Left lung (tissue), 14 donors: ENCODE measurements at places on chromosomes 16 and 17. TPM values are rescaled to one million over a fixed set of nuclear protein-coding genes. Genes with fewer than 3 reads are reported as not detected.

- no peaks in the 10 kb centered on the region for H3K27me3 ChIP-seq
- no peak overlapping the region for H3K27ac ChIP-seq
- no peaks in the 10 kb centered on the region for H3K4me1 ChIP-seq
- no peaks in the 10 kb centered on the region for H3K36me3 ChIP-seq
- DNase-seq: no peak
These were observed 86.0 kb downstream of the VAT1L start for GRCh38 chr16:77874347-77874746.

DNA sequence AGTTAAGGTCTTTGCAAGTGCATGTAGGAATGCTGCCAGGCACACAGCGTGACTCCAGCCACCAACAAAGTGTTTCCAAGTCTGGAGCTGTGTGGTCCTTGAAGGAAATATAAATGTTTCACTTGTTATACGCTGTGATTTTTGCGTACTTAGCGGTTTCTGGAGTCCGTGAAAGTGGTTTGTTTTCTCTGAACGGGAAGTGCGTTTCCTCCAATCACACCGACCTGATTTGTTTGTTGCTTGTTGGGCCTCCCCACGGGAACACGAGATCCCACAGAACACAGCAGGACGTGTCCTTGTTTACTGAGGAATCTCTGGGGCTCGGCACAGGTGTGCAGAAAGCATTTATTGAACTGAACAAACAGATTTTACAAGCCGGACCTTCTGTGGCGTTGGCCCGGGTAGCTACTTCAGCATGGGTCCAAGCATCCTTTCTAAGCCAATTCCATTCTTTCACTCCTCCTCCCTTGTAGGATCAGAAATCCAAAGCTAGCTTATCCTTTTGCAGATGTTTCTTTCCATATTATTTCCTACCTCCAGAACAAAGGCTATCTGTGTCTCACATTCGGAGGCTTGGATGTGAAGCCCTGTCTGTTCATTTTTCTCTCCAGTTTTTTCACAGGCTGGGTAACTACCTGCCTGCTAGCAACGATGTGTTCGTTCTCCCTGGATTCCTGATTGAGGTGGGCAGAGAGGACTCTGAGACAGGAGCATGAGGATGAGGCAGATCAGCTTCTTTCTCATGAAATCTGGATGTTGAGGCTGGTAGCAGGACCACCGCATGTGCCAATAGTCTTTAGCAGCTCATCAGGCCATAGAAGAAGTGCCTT is 44.6 kb downstream of the ABAT start:
- no peak overlapping the region for H3K4me3 ChIP-seq
- H3K27ac ChIP-seq: no peak overlapping the region
- no peaks in the 10 kb centered on the region for H3K27me3 ChIP-seq
- H3K36me3 ChIP-seq: no peaks in the 10 kb centered on the region
- H3K4me1 ChIP-seq: no peaks in the 10 kb centered on the region

DNA sequence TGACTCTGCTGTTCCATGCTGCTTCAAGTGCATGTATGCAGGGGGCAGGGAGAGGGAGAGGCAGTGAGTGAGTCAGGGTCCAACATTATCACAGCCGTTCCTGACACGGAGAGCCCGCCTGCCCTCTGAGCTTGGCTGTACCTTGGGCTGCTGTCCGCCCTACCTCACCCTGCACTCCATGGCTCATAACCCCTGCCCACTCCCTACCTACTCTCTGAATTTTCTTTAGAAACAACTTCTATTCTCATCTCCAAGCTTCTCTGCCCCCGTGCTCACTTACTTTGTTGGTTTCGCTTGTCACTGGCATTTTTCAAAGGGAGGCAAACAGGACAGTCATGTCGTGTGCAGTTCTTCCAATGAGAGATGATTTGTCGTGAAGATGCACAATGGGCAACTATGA is 74.4 kb upstream of the TRAP1 start:
- H3K36me3 ChIP-seq: no peaks in the 10 kb centered on the region
- DNase-seq: no peak
- H3K4me1 ChIP-seq: no peaks in the 10 kb centered on the region
- H3K27ac ChIP-seq: no peak overlapping the region
- H3K4me3 ChIP-seq: no peak overlapping the region

DNA sequence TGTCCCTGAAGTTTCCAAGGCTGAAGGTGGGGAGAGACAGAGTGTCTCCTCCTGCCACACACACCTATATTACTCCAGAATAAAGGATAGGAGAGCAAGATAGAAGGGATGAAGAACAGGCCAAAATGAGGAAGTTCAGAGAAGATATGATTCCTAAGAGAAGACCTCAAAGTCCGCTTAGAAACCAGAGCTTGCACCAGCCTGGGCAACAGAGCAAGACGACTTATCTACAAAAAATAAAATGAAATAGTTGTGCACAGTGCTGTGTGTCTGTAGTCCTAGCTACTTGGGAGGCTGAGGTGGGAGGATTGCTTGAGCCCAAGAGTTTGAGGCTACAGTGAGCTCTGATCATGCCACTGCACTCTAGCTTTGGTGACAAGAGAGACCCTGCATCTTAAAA is 128.2 kb downstream of the HS3ST3B1 start:
- no peak for DNase-seq
- H3K4me1 ChIP-seq: no peaks in the 10 kb centered on the region
- no peaks in the 10 kb centered on the region for H3K36me3 ChIP-seq
- no peaks in the 10 kb centered on the region for H3K27me3 ChIP-seq
- no peak overlapping the region for H3K4me3 ChIP-seq

DNA sequence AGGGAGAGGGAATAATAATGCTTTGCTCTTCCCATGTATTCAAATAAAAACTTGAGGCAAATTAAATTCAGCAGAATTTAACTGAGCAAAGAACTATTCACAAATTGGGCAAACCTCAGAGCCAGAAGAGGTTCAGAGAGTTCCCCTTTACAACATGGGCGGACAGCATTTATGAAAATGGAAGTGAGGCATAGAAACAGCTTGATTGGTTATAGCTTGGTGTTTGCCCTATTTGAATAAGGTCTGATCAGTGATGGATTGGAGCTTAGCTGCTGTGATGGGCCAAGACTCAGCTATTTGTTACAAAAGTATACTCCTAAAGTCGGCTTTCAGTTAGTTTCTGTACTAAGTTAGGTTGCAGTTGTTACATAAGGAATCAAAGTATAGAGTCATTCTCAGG is 63.0 kb downstream of the TMEM100 start:
- no peaks in the 10 kb centered on the region for H3K27me3 ChIP-seq
- H3K36me3 ChIP-seq: no peaks in the 10 kb centered on the region
- H3K4me3 ChIP-seq: no peak overlapping the region
- no peak overlapping the region for H3K27ac ChIP-seq

GRCh38 chr17:62064791-62065563 is at the start of gene MED13:
Gene MED13 (minus strand): TSS chr17:62065278. CDS start chr17:62065205, 73 bp downstream.
- peak within 1 kb of the TSS; percentile 99 for H3K27ac ChIP-seq
- H3K4me1 ChIP-seq: peaks cover 38% of the 10 kb centered on the region
- H3K4me3 ChIP-seq: peak within 1 kb of the TSS; percentile 90
- H3K36me3 ChIP-seq: no peaks in the 10 kb centered on the region
- peak; percentile 92 for DNase-seq
- no peaks in the 10 kb centered on the region for H3K27me3 ChIP-seq

GRCh38 chr16:55411231-55411630 is 67.8 kb upstream of the MMP2 start:
- no peaks in the 10 kb centered on the region for H3K27me3 ChIP-seq
- H3K4me3 ChIP-seq: no peak overlapping the region
- H3K4me1 ChIP-seq: no peaks in the 10 kb centered on the region
- no peak for DNase-seq
- no peaks in the 10 kb centered on the region for H3K36me3 ChIP-seq

- H3K27ac ChIP-seq: no peak overlapping the region
- H3K4me1 ChIP-seq: no peaks in the 10 kb centered on the region
- DNase-seq: no peak
- H3K27me3 ChIP-seq: no peaks in the 10 kb centered on the region
- H3K4me3 ChIP-seq: no peak overlapping the region
These were observed 12.6 kb downstream of the SLC12A3 start for GRCh38 chr16:56877486-56878182.

DNA sequence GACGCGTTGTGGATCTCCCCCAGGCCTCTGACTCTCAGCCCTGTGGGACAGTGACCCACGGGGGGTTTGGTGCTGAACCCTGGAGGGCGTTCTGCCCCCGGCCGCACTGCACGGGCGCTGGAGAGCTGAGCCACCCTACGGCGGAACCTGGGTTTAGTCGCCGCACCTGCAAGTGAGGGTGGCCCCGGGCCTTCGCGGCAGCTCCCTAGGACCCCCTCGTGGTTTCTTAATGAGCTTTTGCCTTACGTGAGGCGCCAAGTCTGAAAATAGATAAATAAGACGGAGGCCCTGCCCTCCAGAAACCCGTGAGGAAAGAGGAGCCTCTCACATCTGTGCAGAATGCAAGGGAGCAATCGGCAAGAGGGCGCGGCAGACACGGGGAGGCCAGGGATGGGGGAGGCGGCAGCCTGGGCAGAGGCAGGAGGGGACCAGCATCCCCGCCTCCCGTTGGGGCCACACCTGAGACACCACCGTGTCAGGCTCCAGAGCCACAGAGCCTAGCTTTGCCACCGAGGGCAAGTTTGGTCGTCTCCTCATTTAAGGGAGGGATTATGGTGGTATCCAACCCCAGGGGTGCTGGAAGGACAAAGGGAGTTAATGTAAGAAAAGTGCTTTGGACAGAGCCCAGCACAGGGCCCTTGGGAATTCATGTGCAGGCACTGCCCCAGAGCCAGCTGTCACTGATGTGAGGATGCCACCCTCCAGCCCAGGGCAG is 153.2 kb upstream of the CHMP6 start:
- no peaks in the 10 kb centered on the region for H3K27me3 ChIP-seq
- no peak for DNase-seq
- H3K4me1 ChIP-seq: peaks cover 6% of the 10 kb centered on the region

GRCh38 chr17:58527306-58527705 is 12.9 kb upstream of the MTMR4 start:
- peaks cover 21% of the 10 kb centered on the region for H3K27me3 ChIP-seq
- H3K36me3 ChIP-seq: no peaks in the 10 kb centered on the region
- no peak overlapping the region for H3K4me3 ChIP-seq
- DNase-seq: no peak
- H3K27ac ChIP-seq: peak overlapping the region; percentile 24
- peaks cover 29% of the 10 kb centered on the region for H3K4me1 ChIP-seq

- peaks cover 8% of the 10 kb centered on the region for H3K4me1 ChIP-seq
- no peak overlapping the region for H3K27ac ChIP-seq
- H3K36me3 ChIP-seq: no peaks in the 10 kb centered on the region
- H3K27me3 ChIP-seq: no peaks in the 10 kb centered on the region
These were observed 137.1 kb downstream of the C16orf95 start for GRCh38 chr16:87180069-87180468.

DNA sequence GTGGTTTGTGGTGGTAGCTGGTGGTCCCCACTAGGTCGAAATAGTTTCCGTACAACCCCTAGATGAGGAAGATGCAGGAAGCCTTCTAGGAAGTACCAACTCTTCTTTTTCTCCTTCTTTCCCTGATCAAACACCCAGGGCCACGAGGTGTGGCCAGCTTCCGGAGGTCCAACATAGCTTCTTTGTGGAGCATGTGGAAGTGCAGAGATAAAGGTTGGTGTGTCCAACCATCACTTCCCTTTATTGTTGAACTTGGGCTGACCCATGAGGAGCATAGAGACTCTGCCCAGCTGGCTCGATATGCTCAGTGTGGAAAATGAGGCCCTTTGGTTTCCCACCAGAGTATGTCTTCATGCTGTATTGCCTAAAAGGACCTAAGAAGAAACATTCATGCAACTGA is 6.3 kb upstream of the RGS9 start:
- no peak for DNase-seq
- H3K27ac ChIP-seq: no peak overlapping the region
- H3K36me3 ChIP-seq: no peaks in the 10 kb centered on the region
- H3K27me3 ChIP-seq: no peaks in the 10 kb centered on the region
- no peaks in the 10 kb centered on the region for H3K4me1 ChIP-seq

DNA sequence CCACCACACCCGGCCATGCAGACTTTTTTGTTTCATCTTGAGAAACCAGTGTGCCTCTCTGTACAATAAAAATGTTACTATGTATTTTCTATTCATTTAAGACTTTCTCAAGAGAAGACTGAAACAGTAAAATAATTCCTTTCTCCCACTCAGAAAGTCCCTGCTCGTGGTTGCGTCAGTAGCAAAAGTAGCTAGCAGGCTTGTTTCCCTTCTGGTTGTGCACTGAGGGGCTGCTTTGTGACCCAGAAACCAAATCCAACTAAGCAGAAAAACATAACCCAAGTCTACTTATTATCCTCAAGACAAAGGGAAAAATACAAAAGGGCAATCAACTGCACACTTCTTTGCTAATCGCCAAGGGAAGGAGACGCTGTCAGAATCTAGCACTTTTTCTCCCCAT is 3.4 kb upstream of the PNPO start:
- no peak overlapping the region for H3K4me3 ChIP-seq
- DNase-seq: no peak
- no peaks in the 10 kb centered on the region for H3K36me3 ChIP-seq
- peaks cover 24% of the 10 kb centered on the region for H3K4me1 ChIP-seq

- peaks cover 2% of the 10 kb centered on the region for H3K4me1 ChIP-seq
- H3K27me3 ChIP-seq: no peaks in the 10 kb centered on the region
- no peak overlapping the region for H3K27ac ChIP-seq
- peaks cover under 1% of the 10 kb centered on the region for H3K36me3 ChIP-seq
- H3K4me3 ChIP-seq: no peak overlapping the region
These were observed 48.7 kb downstream of the USP22 start for GRCh38 chr17:20993863-20994778.

DNA sequence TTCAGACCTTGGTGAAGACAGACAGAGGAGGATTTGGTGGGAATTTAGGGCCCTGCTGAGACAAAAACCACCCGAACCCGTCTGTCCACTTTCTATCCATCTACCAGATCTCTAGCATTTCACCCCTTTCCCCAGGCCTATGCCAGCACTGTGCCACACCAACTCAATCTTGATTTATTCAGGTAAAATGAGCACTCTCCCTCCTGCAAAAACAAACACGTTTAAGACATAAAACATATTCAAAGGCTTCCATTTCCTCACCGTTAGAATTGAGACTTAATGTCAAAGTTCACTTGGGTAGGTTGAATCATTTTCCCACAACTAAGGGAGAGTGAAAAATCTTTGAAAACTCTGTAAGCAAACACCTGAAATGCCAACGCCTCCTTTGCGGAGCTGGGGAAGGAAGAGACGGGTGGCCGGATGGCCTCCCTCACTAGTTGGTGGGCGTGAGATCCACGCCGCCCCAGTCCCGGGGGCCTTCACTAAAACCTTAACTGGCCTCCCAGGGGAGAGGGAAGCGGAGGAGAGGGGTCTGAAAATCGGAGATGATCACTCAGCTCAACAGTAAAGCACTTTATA is 862 bp downstream of the DCAKD start:
- H3K4me1 ChIP-seq: peaks cover 9% of the 10 kb centered on the region
- no peaks in the 10 kb centered on the region for H3K27me3 ChIP-seq
- H3K36me3 ChIP-seq: no peaks in the 10 kb centered on the region
- H3K27ac ChIP-seq: peak overlapping the region; percentile 93
- peak overlapping the region; percentile 64 for H3K4me3 ChIP-seq

- H3K27me3 ChIP-seq: no peaks in the 10 kb centered on the region
- H3K4me3 ChIP-seq: no peak overlapping the region
- H3K36me3 ChIP-seq: no peaks in the 10 kb centered on the region
- no peak for DNase-seq
These were observed 236.4 kb downstream of the MAP2K6 start for GRCh38 chr17:69650881-69651280.

GRCh38 chr16:87461466-87461991 is 31.3 kb downstream of the ZCCHC14 start:
- no peaks in the 10 kb centered on the region for H3K36me3 ChIP-seq
- no peak overlapping the region for H3K4me3 ChIP-seq
- H3K4me1 ChIP-seq: peaks cover 67% of the 10 kb centered on the region
- H3K27me3 ChIP-seq: no peaks in the 10 kb centered on the region
- H3K27ac ChIP-seq: peak overlapping the region; percentile 81
- DNase-seq: peak; percentile 86

SHISA9 gene
- 0.03 TPM for total RNA-seq

WFDC1 gene
- 21.6 TPM for total RNA-seq

KRT33A gene
- not detected for total RNA-seq

TPSAB1 gene
- total RNA-seq: 35.1 TPM
